HAP-1 (cell line): ENCODE measurements at places on chromosomes 6 and 20.
A peak's percentile ranks its signal among the peaks of the same experiment; 100 is the strongest.

GRCh38 chr20:55253781-55254180 lies 751.5 kb downstream of the CBLN4 start:
- no peak for DNase-seq

DNA sequence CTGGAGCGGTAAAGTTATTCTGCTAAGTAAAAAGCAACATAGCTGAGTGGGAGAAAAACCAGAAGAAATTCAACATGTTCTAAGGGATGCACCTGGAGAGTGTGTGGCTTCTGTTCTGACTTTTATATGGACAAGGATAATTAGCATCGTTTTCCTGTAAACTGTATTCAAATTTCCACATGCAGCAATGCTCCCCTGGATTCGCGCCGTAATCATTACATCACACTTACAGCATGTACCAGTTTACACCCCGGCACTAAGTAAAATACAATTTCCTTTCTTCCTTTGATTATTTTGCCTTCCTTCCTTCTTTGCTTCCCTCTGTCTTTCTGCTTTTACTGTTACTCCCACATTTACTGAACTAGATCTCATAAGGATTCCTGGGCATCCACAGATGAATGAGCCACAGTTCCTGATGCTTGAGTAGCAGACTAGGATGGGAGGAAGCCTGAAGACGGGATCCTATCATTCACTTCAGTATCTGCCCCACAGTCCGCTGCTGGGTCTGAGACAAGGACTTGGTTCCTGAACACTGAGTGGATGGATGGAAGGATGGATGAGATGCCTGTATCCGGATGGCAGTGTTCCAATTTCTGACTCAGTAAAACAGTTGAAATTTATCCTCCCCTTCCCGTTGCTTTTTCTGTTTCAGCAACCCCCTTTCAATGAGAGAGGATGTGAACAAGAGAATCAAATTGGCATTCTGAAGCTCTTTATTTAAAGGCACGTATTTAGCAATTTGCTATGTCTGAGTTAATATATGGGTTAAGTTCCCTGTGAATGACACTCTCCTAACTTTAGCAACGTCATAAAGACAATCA lies 174.6 kb downstream of the GJA10 start:
- DNase-seq: no peak

DNA sequence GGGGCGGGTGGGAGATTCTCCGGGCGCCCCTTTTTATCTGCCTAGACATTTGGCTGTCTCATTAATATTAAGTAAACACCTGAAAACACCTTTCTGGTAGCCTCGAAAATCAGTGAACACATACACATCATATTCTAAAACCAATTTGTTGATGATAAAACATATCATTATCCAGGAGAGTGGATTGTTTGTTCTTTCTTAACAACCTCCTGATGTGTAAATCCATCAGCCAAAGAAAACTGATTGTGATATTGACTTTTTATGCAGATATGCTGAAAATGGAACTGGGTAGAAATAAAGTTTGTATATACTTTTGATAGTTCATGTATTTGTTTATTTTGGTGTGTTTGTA lies 75.7 kb downstream of the ADGRG6 start:
- DNase-seq: no peak

DNA sequence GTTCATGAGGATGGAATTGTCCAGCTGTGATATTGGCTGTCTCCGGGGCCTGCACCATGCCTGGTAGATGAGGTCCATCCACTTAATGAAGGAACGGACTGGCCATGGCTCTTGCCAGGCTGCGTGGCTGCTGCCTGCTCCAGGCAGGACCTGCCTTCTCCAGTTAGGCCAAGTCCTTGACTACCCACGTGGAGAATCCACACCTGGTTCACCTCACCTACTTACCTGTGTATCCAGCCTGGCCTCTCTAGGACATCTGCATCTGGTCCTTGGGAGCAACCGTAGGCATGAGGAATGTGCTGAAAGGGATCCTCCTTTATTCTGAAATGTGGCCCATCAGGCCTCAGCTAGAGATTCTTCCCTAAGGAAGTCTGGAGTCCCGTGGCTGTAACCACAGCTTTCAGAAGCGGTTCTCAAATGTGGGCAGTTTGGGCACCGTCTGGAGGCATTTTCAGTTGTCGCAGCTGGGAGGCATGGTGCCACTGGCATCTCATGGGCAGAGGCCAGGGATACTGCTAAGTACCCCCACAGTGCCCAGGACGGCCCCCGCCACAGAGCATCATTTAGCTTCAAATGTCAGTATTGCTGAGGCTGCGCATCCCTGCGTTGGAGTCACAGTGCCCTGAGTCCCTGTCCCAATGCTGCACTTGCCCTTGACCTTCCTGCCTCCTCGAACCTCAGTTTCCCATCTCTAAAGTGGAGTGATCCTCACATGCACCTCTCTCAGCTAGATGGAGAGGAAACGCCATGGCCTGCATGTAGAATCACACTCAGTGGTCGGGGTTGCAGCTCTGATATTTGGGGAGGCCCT lies 67.5 kb downstream of the PHACTR3 start:
- DNase-seq: no peak

- no peak for DNase-seq
Observed at GRCh38 chr20:49569411-49570115, 1.6 kb upstream of the PTGIS start.

DNA sequence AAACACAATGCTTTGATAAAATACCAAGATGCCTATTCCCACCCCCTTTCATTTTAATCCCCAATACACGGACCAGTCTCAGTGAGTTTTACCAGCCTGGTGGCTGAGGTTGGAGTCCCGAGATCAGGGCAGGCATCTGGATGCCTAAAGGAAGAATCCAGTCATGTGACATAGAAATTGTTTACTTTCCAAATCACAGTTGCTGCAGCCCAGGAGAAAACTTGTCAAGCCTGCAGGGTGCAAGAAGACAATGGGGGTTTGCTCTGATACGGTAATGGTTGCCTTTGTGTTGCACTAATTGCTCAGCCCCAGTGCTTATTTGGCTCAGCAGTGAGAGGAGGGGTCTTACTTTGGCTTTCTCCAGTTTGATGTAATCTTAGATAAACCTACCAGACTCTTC lies 308.5 kb upstream of the POU3F2 start:
- no peak for DNase-seq

DNA sequence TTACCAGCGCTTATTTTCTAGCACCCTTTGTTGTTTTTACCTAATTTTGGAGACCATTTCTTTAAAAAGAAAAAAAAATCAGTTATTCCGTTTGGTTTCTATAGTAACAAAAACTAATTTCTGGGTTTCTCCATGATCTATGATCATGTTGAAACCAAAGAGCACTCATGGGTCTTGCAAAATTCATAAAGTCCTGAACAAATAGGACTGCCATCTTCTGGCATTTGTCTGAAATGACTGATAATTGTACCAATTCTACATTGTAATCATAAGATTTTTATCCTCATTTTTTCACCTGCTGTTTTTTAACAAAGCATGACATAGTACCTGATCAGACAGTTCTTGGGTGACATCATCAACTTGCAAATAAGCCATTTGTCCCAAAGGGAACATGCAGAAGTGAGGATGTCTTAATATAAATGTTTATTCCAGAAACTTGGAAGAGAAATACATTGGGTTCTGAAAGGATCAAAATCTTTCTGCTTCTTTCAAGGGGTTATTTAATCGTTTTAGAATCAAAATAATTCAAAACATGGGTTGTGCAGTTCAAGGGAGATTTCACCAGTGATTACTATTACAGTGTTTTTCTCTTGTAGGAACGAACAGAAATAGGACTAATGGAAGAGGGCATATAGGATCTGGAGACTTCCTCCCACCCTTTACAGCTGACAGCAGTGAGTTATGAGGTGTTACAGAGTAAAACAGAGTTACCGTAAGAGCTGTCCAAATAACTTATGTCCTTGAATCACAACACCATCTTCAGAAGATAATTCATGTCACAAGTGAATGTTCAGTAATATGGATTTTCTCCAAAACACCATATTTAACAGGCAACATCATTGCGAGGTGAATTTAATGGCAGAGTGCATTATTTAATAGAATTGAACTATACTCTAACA lies 87.1 kb upstream of the GJE1 start:
- no peak for DNase-seq

DNA sequence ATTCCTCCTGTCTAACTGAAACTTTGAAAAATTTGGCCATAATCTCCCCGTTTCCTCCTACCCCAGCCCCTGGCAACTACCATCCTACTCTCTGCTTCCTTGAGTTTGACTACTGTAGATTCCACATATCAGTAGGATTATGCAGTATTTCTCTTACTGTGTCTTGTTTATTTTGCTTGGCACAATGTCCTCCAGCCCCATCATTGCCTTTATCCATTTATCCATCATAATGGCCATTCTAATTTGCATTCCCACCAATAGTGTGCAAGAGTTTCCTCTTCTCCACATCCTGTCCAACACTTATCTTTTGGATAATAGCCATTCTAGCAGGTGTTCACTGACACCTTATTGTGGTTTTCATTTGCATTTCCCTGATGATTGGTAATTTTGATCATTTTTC lies 202.3 kb downstream of the THBS2 start:
- no peak for DNase-seq

GRCh38 chr6:88722686-88723085 lies 240.7 kb downstream of the RNGTT start:
- no peak for DNase-seq

GRCh38 chr6:159902620-159903019 lies 11.8 kb downstream of the MAS1 start:
- DNase-seq: no peak

DNA sequence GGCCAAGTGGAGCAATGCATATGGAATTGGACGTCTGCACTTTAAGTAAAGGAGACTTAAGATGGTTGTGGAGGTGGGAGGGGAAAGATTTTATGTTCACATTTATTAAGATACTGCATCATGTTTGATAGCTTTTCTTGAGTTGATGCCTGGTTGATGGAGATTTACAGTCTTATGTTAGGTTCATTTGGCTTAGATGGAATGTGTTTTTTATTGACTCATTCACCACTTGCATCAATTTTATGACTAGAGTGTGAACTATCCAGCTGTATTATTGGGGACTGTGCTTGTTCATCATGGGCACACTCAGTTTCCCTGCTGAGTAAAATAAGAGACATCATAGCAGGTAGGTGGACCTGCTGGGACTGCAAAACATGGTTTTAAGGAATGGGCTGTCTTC lies 91.2 kb upstream of the SCP2D1 start:
- no peak for DNase-seq

DNA sequence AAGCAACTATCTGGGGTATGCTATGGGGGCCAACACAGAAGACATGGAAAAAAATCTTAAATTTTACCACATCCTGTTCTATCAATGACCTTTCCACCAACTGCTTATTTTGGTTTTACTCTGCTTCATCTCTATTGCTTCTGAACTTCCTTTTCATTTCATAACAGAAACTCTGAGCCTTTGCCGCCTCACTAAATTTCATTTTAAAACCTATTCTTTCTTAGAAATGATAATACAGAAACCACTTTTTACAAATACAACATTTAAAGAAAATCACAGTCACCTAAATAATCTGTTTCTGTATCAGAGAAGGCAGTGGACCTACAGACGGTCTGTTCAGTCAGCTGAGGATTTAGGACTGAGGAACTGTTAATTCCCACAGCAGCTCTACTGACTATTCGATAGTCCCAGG lies 117.5 kb downstream of the KCNQ5 start:
- no peak for DNase-seq

DNA sequence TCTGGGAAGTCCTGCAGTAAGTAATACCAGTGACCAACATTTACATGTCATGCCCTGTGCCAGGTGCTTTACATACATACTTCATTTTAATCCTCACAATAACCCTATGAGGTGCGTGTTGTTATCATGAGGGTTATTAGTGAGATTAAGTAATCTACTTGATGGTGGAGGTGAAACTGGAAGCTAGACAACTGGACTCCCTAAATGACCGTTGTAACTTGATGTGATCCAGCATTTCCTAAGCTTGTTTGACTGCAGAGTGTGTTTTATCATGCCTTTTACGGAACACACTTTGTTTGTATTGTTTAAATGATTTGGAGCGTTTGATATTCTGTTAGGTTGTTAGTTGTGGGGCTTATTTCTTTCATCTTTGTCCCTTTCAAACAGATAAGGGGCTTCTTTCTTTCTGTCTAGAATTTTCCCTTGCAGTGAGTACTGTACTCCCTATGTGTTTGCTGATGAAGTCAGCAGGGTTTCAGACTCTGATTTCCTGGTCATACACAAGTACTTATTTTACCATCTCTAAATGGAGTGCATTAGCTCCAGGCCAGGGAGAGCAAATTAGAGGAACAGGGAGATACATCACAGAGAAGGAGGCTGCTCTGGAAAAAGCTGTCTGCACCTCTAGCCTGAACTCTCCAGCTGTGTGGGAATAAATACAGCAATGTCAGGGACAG lies 29.7 kb downstream of the CHMP4B start:
- no peak for DNase-seq

GRCh38 chr20:24951536-24952083 lies 2.5 kb downstream of the CST7 start:
- DNase-seq: no peak

- peak; percentile 76 for DNase-seq
Observed at GRCh38 chr20:1469925-1470571, 3.4 kb upstream of the NSFL1C start.

GRCh38 chr20:56429502-56429901 lies 17.4 kb downstream of the CASS4 start:
- DNase-seq: no peak

DNA sequence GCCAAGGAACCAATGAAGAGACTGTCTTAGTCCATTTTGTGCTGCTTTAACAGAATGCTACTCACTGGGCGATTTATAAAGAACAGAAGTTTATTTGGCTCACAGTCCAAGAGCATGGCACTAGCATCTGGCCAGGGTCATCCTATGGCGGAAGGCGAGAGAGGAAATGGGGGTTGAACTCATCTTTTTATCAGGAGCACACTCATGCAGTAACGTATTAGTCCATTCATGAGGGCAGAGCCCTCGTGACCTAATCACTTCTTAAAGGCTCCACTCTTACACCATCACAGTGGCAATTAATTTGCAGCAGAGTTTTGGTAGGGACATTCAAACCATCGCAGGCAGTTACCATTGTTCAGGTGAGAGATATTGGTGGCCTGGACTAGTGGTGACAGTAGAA lies 8.5 kb downstream of the ARFGEF2 start:
- DNase-seq: no peak

DNA sequence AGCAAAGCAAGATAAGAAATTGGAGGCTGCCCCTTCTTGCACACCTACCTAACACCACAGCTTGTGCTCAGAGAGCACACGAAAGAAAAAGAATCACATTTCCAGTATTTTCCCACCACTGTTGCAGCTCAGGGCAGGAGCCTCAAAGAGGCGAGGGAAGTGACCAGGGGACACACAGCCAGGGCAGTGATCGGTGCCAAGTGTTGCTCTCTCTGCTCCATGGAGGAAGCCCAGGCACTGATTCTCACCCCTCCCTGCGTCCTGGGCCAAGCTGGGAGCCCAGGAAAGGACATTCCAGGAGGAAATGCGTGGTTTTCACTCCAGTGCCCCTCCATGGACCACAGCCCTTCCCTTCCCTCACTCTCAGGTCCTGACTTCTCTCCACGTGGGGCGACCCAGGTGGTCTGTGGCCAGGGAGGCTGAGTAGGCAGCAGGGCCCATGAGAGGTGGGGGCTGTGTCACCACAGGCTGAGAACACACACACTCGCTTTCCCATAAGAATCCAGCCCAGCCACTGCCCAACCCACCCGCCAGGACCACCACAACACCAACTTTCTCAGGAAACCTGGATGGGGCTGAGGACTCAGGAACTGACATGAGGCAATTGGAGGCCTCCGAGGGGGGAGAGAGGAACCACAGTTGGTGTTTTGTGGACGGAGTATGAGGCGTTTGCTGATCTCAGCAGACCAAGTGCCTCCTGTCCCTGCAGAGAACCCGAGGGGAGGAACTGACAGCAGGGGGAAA lies 81.7 kb upstream of the MAFB start:
- DNase-seq: no peak

- no peak for DNase-seq
Observed at GRCh38 chr20:58666702-58667101, 15.6 kb downstream of the STX16 start.
